ENCODE measurements at places on chromosomes 4 and X. TPM values are rescaled to one million over a fixed set of nuclear protein-coding genes. Genes with fewer than 3 reads are reported as not detected.

Gene SLC16A2
- 9.0 TPM for total RNA-seq

Gene REPS2
- 0.14 TPM for total RNA-seq

Gene SRPX
- total RNA-seq, result 64.6 TPM

Gene PITX2
- total RNA-seq, result 36.1 TPM

Gene RAB39B
- 0.14 TPM for total RNA-seq

Gene TNMD
- total RNA-seq, result not detected

Gene PRDX4
- 110 TPM for total RNA-seq

Gene XAGE1A
- total RNA-seq, result not detected

Gene CDKL5
- total RNA-seq, result 4.2 TPM

Gene DUX4
- not detected for total RNA-seq

Gene IQCM
- not detected for total RNA-seq

Gene ARHGAP6
- 4.4 TPM for total RNA-seq

Gene MAGIX
- 1.1 TPM for total RNA-seq

Gene PFKFB1
- total RNA-seq, result not detected

Gene MAGEA2
- not detected for total RNA-seq

Gene SSX2B
- total RNA-seq, result not detected

Gene AGTR2
- total RNA-seq, result not detected

Gene ARMCX1
- 36.3 TPM for total RNA-seq

Gene FNIP2
- 33.1 TPM for total RNA-seq

Gene PPBP
- total RNA-seq, result not detected

Gene VSIG4
- not detected for total RNA-seq

Gene TIMM8A
- total RNA-seq, result 6.3 TPM

Gene CWH43
- total RNA-seq, result not detected

Gene COX7B
- total RNA-seq, result 212 TPM

Gene SMIM10L2A
- total RNA-seq, result not detected

Gene FOXO4
- 5.3 TPM for total RNA-seq

Gene MGAT4D
- total RNA-seq, result not detected

Gene HSD17B13
- total RNA-seq, result 0.22 TPM

Gene GPM6B
- not detected for total RNA-seq

Gene DRD5
- not detected for total RNA-seq

Gene PARM1
- 12.9 TPM for total RNA-seq

Gene IL13RA1
- total RNA-seq, result 51.6 TPM

Gene CFI
- 0.57 TPM for total RNA-seq

Gene CFAP299
- 2.9 TPM for total RNA-seq
